Activated T-cell treated with anti-CD3 and anti-CD28 coated beads, Interleukin-2, amount 50 U/mL, for 72 hours (primary cell): ENCODE measurements at places on chromosomes 6 and 20. TPM values are rescaled to one million over a fixed set of nuclear protein-coding genes. Genes with fewer than 3 reads are reported as not detected.
A peak's percentile ranks its signal among the peaks of the same experiment; 100 is the strongest.

BPIFB2 gene
- total RNA-seq: not detected

FUCA2 gene
- 10.4 TPM for total RNA-seq

SYCP2 gene
- total RNA-seq: 11.9 TPM

ZBTB22 gene
- total RNA-seq: 14.9 TPM

PAX1 gene
- total RNA-seq: not detected

DNA sequence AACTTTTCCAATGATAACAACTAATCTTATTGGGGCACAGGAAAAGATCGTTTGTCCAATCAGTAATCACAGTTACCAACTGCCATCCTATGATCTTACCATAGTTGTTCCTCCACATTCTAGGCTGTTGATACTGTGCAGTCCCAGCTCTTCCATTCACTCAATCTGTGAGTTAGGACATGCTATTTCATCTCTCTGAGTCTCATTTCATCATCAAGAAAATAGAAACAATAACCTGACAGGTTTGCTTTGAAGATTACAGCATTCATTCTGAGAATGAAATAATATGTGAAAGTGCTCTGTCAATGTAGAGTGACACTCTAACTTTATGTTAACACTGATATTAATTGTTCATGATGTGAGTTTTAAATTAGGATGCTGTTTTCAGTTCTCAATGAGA is 89.8 kb downstream of the KIF13A start:
- no peaks in the 10 kb centered on the region for H3K4me1 ChIP-seq
- DNase-seq: no peak
- peaks cover 11% of the 10 kb centered on the region for H3K36me3 ChIP-seq
- H3K27me3 ChIP-seq: peaks cover 38% of the 10 kb centered on the region
- H3K27ac ChIP-seq: no peak overlapping the region
- no peak overlapping the region for H3K4me3 ChIP-seq

DNA sequence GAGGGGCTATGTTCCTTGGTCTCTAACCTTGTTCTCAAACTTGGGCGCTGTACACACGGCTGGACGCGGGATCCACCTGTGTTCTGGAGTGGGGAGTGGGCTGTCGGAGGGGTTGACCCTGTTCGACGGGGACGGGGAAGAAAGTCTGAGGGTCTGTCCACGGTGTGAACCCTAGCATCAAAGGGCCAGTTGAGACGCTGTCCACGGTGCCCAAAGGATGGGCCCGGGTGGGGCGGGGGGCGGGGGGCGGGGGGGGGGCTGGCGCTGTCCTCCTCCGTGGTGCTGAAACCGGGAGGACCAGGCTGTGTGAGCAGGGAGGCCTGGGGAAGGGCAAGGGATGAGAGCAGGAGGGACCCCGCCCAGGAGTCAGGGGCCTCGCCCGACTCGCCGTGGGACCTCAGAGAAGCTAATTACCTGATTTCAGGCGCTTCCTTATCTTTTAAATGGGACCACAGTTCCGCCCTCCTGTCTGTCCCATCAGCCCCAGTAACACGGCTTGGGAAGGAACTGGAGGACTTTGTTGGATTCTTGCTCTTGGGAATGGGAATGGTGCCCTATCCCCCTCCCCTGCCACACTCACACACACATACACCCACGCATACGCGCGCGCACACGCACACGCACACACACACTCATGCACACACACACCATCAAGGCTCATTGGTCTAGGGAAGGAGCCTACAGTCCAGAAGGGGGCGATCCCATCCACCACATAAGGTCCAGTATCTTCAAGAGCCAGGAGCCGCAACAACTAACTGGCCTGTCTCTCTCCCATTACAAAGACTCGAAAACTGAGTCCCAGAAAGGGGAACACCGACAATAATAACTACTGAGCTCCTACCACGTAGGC is 1.0 kb upstream of the VSTM2L start:
- peaks cover 4% of the 10 kb centered on the region for H3K36me3 ChIP-seq
- no peak overlapping the region for H3K27ac ChIP-seq
- H3K27me3 ChIP-seq: peaks cover 69% of the 10 kb centered on the region

GRCh38 chr6:56798163-56798562 is 155.5 kb upstream of the DST start:
- H3K4me1 ChIP-seq: peaks cover 4% of the 10 kb centered on the region
- H3K27ac ChIP-seq: no peak overlapping the region
- peaks cover 8% of the 10 kb centered on the region for H3K27me3 ChIP-seq

DNA sequence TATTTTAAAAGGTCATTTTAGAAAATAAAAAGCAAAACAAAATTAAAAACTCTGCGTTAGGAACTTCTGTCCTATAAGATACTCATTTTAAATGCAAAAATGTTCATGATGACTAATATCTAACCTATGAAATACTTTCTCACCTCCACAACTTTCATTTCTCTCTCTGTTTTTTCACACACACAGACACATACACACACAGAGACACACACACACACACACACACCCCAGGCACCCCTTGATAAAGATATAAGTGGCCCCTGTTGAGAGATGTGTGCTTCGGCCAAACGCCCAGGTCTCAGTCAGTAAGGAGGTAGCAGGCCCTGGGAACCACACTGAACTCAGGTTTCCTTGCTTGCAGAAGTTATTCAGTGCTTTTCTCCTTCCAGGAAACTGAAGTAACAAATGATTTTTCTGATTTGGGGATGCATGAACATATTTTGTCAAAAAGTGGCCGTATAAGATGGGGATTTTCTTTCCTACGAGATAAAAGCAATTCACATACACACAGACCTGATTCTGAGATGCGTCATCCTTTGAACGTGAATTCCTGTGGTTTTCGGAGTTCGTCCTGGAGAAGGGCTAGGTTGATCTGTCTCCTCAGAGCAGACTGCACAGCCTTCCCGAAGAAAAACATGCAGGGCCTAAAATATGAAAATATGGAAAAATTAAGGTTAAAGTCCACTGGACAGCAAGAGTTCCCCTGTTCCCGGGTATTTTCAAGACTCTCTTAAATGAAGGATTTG is 306.8 kb upstream of the FOXQ1 start:
- no peaks in the 10 kb centered on the region for H3K4me1 ChIP-seq
- no peak for DNase-seq
- H3K27ac ChIP-seq: no peak overlapping the region
- H3K27me3 ChIP-seq: peaks cover 18% of the 10 kb centered on the region

DNA sequence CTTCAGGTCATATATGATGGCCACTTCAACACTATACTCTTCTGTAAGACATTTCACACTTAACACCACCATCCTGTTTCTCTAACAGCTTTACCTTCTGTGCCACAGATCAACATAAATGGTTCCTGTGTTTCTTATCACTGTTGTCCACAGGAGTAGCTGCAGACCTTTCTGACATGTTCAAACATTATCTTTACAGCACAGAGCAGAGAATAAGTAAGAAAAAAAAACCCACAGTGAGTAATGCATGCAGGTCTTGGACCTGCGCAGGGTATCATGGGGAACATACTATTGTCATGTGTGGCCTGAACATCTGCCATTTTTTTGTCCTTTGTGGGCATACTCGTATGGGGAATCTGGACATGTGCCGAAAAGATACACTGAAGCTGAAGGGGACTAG is 161.9 kb downstream of the KIF16B start:
- H3K27ac ChIP-seq: no peak overlapping the region
- no peaks in the 10 kb centered on the region for H3K27me3 ChIP-seq
- no peaks in the 10 kb centered on the region for H3K4me1 ChIP-seq

DNA sequence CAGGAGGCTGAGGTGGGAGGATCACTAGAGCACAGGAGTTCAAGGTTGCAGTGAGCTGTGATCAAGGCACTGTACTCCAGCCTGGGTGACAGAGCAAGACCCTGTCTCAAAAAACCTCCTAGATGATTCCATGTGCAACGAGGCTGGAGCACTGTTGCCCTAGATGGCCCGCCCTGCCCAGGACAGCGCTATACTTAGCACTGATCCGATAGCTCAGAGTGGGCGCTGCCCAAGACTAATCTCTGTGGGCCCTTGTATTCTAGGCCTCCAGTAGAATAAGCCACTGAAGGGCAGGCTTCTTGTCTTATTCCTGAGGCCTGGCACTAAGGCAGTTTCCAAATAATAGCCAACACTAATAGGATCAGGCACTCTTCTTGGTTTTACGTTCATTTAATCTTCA is 41.0 kb downstream of the STK35 start:
- no peak for DNase-seq
- no peak overlapping the region for H3K27ac ChIP-seq
- H3K27me3 ChIP-seq: no peaks in the 10 kb centered on the region
- no peak overlapping the region for H3K4me3 ChIP-seq
- H3K4me1 ChIP-seq: peaks cover 12% of the 10 kb centered on the region

DNA sequence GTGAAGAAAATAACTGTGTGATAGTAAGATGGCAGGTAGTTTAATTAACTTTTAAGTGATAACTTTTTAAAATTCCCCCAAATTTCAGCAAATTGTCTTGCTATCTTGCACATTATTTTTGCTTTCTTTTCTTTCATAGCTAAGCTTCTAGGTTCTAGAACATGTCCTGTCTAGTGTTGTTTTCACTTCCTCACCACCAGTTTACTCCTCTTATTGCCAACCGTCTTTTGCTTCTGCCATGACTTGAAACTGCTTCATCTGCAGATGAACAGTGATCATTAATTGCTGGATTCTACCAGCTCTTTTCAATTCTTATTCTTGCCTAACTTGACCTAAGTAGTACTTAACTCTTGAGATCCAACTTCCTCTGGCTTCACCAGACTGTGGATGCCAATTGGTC is 137.8 kb downstream of the CENPW start:
- no peak for DNase-seq
- H3K4me3 ChIP-seq: no peak overlapping the region
- no peaks in the 10 kb centered on the region for H3K27me3 ChIP-seq
- no peaks in the 10 kb centered on the region for H3K4me1 ChIP-seq

- peaks cover 25% of the 10 kb centered on the region for H3K27me3 ChIP-seq
- no peaks in the 10 kb centered on the region for H3K36me3 ChIP-seq
- H3K4me3 ChIP-seq: peak overlapping the region; percentile 81
These were observed 1.3 kb downstream of the PTK7 start for GRCh38 chr6:43077333-43077809.

DNA sequence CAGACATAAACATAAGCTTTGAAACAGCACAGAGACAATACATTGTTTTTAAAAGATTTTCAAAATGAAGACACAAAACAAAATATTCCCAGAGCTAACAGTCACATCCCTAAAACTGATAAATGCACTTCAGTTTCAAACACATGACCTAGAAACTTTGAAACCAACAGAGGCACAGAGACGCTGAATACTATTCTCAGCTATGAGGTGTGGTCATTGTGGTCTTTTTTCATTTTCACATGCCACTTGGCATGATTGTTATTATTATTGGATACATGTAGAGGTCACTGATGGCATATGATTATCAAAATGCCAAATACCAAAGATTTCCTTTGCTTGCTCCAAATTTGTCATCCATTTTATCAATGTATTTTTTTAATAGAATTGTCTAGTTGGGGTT is 306.9 kb downstream of the QKI start:
- no peaks in the 10 kb centered on the region for H3K27me3 ChIP-seq
- no peaks in the 10 kb centered on the region for H3K36me3 ChIP-seq
- no peaks in the 10 kb centered on the region for H3K4me1 ChIP-seq
- no peak for DNase-seq
- no peak overlapping the region for H3K27ac ChIP-seq

GRCh38 chr20:14446446-14446845 is 109.0 kb upstream of the FLRT3 start:
- H3K4me3 ChIP-seq: no peak overlapping the region
- peaks cover 1% of the 10 kb centered on the region for H3K36me3 ChIP-seq
- no peak for DNase-seq
- H3K27ac ChIP-seq: no peak overlapping the region
- H3K27me3 ChIP-seq: no peaks in the 10 kb centered on the region
- H3K4me1 ChIP-seq: no peaks in the 10 kb centered on the region

GRCh38 chr20:3560578-3560977 is 89.8 kb downstream of the ATRN start:
- DNase-seq: no peak
- no peak overlapping the region for H3K27ac ChIP-seq
- no peaks in the 10 kb centered on the region for H3K36me3 ChIP-seq
- no peaks in the 10 kb centered on the region for H3K27me3 ChIP-seq

GRCh38 chr6:7461416-7461815 is 71.8 kb downstream of the RIOK1 start:
- H3K4me3 ChIP-seq: no peak overlapping the region
- no peak for DNase-seq
- H3K27me3 ChIP-seq: peaks cover 5% of the 10 kb centered on the region
- H3K36me3 ChIP-seq: no peaks in the 10 kb centered on the region
- H3K27ac ChIP-seq: no peak overlapping the region

DNA sequence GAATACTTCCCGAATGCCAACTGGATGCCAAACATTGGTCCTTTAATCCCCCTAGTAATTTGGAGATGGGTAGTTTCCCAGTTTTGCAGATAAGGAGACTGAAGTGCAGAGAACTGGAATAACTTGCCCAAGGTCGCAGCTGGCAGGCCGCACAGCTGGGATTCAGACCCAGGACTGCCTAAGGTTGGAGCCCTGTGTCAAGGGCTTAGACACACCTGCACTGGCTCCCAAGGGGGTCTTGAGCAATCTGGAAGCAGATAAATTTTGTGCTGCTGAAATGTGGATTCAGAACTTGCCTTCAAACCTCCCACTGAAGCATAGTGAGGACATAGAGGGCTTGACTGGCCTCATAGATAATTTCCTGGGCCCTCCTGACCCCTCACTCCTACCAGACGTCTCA is 30.5 kb downstream of the FOXP4 start:
- no peak for DNase-seq
- no peaks in the 10 kb centered on the region for H3K36me3 ChIP-seq
- H3K4me3 ChIP-seq: no peak overlapping the region

- H3K27ac ChIP-seq: no peak overlapping the region
- peaks cover 9% of the 10 kb centered on the region for H3K4me1 ChIP-seq
- peaks cover 70% of the 10 kb centered on the region for H3K27me3 ChIP-seq
These were observed 45.8 kb upstream of the SLCO4A1 start for GRCh38 chr20:62596486-62596885.

DNA sequence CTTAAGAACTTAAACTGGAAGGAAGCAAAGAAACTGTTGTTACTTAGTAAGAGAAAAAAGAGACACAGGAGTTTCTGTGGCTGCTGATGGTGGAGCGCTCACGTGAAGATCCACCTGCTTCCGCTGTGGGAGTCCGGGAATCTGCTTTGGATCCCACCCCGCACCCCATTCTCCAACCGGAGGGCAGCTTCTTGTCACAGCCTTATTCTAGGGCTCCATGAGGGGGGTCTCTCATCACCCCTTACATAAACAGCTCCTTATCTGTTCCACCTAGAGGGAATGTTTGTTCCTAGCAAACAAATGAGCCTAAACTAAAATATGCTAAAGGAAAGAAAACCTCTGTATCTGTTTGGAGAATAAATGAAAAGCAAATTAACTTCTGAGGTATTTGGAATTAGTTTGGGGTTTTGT is 280.5 kb downstream of the QKI start:
- H3K27ac ChIP-seq: no peak overlapping the region
- no peak overlapping the region for H3K4me3 ChIP-seq
- peaks cover 39% of the 10 kb centered on the region for H3K27me3 ChIP-seq
- no peak for DNase-seq
- H3K36me3 ChIP-seq: no peaks in the 10 kb centered on the region

GRCh38 chr6:93407186-93407585 is 12.2 kb downstream of the EPHA7 start:
- no peak overlapping the region for H3K27ac ChIP-seq
- H3K4me3 ChIP-seq: no peak overlapping the region
- no peaks in the 10 kb centered on the region for H3K4me1 ChIP-seq
- no peaks in the 10 kb centered on the region for H3K36me3 ChIP-seq
